Inflammatory macrophage treated with lipopolysaccharide for 1 hour (primary cell): ENCODE measurements at places on chromosomes 3 and 15.
A peak's percentile ranks its signal among the peaks of the same experiment; 100 is the strongest.

DNA sequence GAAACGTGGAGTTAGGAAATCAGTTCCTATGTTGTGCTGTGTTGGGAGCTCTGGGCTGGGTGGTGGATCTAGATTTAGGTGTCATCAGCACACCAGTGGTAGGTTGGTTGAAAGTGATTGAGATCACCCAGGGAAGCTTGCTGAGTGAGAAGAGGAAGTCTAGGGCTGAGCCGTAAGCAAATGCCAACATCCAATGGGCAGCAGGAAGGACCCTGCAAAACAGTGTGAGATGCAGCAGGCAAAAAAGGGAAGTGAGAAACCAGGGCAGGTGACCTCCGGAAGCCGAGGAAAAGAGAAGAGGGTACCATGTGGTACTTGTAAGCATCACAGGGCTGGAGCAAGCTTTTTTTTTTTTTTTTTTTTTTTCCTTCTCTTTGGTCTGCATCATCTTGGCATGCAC lies 15.9 kb upstream of the COPG1 start:
- peak; percentile 92 for DNase-seq

GRCh38 chr3:56064684-56065083 lies 403.6 kb downstream of the ERC2 start:
- no peak for DNase-seq

DNA sequence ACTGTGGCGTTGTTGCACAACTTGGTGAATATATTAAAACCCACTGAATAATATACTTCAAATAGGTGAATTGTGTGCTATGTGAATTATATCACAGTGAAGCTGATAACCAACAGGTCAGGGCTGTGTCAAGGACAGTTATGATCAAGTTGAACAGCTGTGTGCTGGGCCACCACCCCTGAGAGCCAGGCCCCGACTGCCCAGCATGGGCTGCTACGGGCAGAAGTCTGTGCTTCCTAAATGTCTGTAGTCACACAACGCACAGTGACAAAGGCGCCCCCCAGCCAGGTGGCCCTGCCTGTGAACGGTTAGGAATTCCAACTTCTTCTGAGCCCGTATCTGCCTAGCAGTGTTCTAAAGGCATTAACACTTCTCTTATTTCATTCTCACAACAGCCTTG lies 32.8 kb downstream of the TKT start:
- DNase-seq: no peak

DNA sequence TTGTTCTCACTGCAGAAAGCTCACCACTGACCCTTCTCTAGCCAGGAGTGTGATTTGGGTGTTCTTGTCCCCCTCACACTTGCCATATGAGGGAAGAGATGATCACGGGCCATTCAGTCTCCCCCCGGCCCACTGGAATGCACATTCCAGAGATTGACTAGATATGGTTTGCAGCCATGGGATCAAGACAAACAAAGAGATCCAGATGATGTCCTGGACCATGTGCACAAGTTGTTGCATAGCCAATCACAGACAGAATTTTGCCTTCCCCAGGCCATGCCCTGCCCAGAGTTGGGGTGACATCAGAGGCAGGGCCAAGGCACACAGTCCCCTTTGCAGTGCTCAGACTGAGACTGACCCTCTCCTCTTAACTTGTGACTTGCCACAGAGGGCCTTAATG lies 14.8 kb downstream of the MUC13 start:
- no peak for DNase-seq

DNA sequence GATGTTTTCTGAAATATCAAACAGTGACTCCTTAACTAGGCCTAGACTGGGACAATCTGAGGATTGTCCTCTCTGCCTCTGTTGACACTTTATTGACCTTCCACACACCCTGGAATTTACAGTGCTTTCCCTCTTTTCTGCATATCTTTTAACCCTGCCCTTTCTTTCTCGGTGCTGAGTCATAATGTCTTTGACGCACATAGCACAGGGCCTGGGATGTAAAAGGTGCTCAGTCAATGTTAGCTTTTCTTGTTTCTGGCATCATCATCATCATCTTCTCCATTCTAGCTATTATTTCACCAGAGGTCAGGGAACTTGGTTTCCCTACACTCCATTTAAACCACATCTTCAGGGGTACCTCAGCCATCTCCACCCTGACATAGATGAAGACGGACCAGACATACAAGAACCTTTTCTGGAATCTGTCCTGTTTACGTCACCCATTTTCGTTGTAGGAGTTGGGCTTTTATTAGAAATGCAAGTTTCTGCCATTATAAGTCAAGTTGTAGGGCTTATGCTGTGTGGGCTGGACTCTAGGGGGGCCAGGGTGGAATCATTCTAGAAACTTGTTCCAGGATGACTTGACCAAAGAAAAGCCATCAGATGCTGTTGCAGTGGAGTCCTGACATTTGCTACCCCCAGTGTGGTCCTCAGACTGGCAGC lies 46.6 kb downstream of the ZBTB38 start:
- DNase-seq: no peak

- DNase-seq: peak; percentile 38
Measured at GRCh38 chr15:26889298-26889898, 22.5 kb downstream of the GABRA5 start.

GRCh38 chr15:68224546-68225250 lies 4.8 kb downstream of the CLN6 start:
- no peak for DNase-seq

DNA sequence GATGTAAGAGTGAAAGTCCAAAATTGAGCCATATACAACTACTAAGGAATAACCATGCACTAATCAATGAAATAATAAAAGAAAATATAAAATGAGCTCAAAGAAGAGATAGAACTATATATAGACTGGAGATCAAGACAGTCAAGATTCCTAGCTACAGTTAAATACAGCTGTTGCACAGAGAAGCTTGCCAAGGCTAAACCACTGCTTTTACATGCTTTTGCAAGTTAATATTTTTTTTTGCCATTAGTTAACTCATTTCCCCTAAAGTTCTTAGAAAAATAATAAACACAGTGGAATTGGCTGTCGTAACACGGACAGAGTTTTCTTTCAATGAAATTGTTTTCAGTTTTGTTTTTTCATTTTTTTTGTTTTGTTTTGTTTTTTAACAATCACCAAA lies 123.0 kb downstream of the VGLL3 start:
- DNase-seq: no peak

DNA sequence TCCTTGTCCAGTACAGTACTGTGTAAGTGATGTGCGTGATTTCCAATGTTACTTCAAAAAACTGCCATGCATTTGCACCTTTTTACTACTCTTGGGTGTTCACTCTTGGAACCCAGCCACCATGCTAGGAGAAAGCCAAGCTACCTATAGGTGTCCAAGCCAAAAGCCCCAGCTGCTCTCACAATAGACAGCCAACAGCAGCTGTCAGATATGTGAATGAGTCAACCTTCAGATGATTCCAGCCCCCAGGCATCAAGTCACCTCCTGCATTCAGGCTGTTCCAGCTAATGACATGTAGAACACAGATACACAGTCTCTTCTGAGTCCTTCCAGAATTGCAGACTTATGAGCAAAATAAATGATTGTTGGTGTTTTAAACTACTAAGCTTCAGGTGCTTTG lies 417.7 kb upstream of the TGFBR2 start:
- no peak for DNase-seq

GRCh38 chr3:184380627-184381260 lies 890 bp downstream of the CHRD start:
- DNase-seq: no peak

DNA sequence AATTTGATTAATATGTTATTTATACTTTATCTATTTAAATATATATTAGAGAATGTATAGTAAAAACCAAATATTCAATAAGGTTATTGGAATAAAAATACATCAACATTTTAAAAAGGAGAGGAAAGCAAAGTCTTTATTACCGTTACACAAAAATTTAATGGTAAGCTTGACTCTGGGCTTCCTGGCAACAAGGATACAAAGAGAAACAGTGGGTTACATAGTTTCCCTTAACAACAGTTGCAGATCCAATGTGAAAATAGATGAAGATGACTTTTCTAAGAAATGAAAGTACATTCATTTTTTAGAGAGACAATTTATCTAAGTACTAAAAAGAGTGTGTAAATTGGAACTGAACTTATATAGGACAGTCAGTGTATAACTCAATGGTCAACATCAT lies 6.0 kb upstream of the PHLDB2 start:
- no peak for DNase-seq

DNA sequence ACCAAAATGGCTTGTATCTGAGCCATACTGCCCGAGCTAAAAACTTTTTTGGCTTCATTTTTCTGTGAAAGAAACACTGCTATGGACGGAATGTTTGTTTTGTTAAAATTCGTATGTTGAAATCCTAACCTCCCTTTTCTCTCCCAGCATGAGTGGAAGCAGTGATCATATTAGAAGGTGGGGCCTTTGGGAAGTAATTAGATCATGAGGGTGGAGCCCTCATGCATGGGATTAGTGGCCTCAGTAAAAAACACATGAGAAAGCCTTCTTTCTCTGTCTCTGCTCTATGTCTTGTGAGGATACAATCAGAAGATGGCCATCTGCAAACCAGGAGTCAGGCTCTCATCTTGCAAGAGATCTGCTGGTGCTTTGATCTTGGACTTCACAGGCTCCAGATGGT lies 7.4 kb upstream of the FNDC3B start:
- no peak for DNase-seq

GRCh38 chr3:123002100-123002748 lies 25.3 kb downstream of the SEMA5B start:
- DNase-seq: no peak

GRCh38 chr15:90650117-90650955 lies 66.8 kb upstream of the BLM start:
- peak; percentile 29 for DNase-seq

DNA sequence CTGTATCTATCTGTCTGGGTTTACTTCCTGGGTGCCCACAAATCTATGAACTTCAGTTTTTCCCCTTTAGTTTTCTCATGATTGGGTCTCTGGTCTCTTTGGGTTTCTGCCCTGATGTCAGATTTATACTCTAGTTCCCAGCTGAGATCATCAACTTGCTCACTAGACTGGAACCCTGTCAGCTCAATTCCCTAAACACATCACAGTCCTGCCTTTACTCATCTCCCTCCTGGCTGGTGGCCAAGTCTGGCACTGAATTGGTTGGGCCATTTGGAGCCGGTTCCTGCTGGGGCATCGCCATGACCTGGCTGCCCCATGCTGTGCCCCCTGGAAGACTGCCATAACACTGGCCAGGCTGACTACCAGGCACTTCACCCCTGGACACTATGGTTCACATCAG lies 345.3 kb downstream of the CHST2 start:
- no peak for DNase-seq
